ENCODE measurements at places on chromosomes 1 and 21.

DNA sequence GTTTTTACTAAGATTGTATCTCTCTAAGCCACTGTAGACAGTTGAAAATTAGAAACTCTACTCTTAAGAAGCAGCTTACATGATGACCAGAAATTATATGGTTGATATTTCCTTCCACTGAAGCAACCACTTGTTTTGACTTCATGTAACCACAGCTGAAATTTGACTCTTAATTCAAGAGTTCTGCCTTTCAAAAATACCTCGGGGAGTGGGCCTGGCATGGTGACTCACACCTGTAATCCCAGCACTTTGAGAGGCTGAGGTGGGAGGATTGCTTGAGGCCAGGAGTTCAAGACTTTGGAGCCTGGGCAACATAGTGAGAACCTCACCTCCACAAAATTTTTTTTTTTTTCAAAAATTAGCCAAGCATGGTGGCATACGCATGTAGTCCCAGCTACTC, 4.3 kb downstream of the AMPD1 start:
- DNase-seq, result no peak

DNA sequence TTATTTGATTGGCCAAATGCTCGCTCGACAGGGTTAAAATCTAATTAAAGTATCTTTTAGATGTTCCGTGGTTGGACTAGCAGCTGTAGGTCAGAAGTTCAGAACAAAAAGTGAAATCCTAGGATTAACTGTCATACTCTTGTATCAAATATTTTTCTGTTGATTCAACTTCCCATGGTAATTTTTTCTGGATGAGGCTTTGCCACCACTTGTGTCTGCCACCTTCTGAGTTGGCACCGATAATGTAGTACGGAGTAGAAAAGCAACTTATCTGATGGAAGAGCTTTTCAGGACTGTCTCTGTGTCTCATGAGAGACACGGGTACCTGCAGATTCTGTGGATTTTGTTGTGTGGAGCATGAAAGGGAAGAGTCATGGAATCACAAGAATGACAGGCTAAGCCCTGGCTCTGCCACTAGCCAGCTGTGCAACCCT, 44.6 kb upstream of the CNN3 start:
- DNase-seq, result no peak

GRCh38 chr1:8506456-8506855, 188.5 kb downstream of the SLC45A1 start:
- no peak for DNase-seq

DNA sequence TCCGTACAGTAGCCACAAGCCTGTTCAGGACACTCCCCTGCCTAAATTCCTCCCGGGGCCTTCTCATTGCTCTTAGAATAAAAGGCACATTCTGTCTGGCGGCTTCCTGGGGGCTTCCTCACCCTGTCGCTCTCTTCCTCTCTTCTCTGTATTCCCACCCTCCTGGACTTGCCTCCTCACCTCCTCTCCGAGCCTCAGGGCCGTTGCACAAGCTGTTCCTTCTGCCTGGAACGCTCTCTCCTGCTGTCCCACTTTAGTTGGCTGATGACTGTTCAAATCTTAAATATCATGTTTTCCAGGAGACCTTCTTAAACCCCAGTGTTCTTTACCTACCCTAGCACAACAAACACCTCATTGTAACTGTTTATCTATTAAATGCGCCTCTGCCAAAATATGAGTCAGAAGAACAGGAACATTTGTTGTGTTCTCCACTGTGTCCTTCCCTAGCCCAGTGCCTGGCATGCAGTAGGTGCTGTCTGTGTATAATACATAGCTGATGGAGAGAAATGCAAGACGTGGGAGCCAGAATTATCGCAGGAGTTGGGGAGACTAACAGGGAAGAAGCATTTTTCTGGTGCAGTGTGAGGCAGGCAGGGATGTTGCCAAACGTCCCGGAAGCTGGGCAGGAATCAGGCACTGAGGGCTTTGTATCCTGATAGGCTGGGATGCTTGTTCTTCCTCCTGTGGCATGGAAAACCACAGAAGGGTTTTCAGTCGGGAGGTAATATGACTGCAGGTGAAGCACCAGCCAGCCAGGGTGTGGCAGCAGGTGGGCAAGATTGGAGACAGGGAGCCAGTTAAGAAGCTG, 24.1 kb upstream of the THRAP3 start:
- DNase-seq, result no peak

GRCh38 chr1:165352442-165353293, 3.8 kb downstream of the LMX1A start:
- DNase-seq, result no peak

DNA sequence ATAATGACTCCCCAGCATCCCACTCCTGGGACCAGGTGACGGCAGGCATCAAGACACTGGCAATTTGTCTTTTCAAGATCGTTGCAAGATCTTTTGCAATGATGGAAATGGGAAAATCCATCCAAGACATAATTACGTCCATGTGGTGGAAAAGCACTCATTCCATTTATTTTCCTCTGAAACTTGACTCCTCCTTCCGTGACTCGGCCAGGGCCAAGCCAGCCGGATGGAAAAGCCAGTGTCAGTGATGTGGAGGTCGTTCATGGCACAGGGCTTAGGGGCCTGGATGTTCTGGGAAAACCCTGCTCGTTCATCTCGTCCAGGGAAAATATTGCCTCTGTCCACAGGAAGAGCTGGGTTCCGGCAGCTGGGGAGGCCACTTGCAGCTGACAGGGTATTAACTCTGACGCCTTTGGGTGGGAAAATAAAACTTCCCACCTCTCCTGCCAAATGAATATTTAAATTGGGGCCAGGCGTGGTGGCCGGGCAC, 46.2 kb downstream of the C1orf198 start:
- no peak for DNase-seq

DNA sequence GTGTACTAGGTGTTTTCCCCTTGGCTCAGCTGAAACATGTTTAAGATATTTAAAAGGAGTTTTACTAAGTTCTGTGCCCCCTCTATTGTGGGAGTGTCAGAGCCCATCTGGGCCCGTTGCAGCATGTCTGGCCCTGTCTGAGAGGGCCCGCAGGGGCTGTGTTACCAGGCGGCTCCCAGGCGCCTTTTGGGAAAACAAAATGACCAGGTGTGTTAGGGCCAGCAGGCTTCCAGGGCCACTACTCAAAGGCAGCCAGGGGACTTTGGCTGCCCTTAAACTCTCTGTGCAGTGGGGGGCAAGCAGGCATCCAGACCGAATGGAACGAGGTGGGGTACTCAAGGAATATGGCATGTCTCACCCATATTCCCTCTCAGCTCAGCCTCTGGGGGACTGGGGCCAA, 111.7 kb downstream of the KCNN3 start:
- no peak for DNase-seq

- DNase-seq, result no peak
These were observed 9.2 kb upstream of the PTGS2 start for GRCh38 chr1:186689376-186689775.

- DNase-seq, result no peak
These were observed 1.3 kb downstream of the PIK3R3 start for GRCh38 chr1:46131093-46131492.

DNA sequence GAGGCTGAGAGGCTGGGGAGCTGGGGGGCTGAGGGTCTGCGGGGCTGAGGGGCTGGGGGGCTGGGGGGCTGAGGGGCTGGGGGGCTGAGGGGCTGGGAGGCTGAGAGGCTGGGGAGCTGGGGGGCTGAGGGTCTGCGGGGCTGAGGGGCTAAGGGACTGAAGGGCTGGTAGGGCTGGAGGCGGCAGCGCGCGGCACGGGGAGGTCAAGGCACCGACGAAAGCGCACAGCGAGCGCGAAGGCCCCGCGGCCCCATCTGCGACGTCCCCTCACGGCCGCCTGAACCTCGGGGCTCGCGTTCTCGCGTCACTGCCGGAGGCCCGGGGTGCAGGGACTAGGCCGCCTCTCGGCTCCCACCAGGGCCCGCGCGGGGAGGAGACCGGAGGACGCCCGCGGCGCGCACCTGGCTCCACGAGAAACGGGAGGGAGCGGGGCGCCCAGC, 356 bp downstream of the INTS11 start:
- DNase-seq, result no peak

DNA sequence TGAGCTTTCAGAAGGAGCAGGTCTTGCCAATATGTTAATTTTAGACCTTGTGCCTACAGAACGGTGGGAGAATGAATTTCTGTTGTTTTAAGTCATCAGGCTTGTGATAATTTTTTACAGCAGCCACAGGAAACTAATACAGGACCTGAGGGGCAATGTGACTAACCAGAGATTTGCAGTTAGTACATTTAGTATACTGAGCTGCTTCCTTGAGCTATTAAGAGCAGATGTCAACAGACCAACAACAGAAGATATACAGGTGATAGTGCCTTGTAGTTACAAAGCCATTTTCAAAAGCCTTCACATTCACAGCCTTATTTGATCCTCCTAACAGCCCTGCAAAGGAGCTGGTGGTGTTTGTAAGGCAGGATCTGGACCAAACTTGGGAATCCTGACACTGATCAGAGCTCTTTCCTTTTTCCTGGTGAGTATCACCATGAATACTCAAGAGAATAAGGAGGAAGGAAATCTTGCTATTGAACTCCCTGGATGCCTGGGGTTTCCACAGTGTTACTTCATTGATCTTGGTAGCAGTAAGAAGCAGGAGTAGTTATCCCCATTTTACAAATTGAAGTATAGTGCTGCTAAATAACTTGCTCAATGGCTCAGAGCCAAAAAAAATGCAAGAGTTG, 4.7 kb upstream of the SLAMF1 start:
- no peak for DNase-seq

DNA sequence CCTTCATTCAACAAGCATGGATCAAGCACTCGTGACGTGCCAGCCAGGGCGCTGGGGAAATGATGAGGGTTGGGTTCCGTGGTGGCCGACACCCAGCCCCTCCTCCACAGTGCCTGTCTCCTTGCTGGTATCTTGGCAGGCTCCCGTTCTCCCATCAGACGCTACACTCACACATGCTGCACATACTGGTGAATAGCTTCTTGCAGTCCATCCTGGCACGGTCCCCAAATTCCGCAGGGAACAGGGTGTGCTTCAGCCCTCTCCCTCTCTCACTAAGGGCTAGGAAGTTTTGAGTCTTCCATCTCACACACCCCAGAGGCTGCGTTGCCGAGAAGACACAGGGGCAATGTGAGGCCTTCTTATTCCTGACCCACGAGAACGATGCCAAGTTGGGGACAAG, 10.1 kb upstream of the MEF2D start:
- peak; percentile 67 for DNase-seq

DNA sequence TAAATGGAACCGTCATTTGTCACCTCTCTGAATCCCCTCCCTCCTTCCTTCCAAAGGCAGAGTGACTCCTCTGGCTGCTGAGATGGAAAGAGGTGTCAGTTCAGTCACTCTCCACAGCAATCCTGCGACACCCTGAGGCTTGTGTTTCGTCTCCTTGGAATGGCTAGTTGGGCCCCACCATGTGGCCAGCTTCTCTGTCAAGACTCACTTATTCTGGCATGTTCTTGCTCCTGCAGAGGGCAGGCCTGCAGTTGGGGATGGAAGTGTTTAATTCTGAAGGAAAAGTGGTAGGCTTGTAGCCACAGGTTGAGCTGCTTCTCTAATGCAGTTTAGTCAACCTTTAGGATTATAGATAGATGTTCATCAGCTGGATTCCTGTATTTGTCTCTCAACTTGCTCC, 149.6 kb downstream of the LMO4 start:
- no peak for DNase-seq

DNA sequence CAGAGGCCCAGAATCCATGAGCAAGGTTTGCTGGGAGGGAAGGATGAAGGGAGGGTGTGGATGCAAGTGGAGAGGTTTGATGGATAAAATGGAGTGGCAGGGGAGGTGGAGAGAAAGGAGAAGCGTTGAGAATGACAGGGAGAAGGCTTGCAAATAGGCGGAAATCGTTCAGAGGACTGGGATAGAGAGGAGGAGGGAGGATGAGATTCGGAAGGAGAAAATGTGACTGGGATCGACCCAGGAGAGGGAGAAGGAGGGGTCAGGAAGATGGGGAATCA, 376 bp downstream of the AVPR1B start:
- DNase-seq, result no peak

DNA sequence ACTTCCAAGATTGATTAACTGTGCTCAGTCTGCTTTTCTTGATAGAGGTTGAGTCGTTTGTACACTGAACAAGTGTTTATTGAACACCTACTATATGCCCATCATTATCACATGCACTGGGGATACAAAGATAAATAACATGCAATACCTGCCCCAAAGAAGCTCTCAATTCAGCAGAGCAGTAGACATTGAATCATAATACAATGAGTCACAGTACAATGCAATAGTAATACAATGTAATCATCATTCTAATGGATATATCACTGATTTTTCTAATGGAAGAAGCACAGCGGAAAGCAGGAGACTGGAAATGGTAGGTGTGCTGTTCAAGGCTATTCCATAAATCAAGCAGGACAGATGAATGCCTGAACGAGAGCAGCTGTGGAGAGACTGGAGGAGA, 3.7 kb upstream of the SEC16B start:
- no peak for DNase-seq

GRCh38 chr1:165759095-165759494, 9.6 kb downstream of the TMCO1 start:
- DNase-seq, result no peak

DNA sequence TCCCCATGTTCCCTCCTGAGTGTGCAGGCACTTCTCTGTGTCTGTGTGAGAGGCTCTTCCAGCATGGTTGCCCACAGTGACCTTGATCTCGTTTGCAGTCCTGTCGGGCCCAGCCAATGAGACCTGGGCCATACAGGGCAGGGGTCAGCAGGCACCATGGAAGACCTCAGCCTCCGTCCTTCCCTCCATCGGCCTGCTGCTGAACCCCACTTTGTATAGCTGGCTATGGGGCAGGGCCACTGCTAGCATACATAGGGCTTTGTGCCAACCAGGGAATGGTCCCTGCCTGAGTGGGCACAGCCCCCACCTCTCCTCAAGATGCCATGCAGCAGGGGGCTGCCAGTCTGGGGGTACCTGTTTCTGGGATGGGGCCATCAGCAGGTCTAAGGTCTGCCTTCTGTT, 3.8 kb downstream of the C1orf35 start:
- DNase-seq, result no peak

DNA sequence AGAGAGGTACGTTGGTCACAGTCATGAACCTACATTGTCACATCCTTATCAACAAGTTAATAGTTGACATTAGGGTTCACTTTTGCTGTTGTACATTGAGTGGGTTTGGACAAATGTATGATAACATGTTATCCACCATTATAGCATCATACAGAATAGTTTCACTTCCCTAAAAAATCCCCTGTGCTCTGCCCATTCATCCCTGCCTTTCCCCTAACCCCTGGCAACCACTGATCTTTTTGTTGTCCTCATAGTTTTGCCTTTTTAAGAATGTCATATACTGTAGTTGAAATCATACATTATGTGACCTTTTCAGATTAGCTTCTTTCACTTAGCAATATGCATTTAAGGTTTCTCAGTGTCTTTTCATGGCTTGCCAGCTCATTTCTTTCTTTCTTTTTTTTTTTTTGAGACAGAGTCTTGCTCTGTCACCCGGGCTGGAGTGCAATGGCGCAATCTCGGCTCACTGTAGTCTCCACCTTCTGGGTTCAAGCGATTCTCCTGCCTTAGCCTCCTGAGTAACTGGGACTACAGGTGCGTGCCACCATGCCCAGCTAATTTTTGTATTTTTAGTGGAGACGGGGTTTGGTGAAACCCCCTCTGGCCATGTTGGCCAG, 50.6 kb downstream of the UCK2 start:
- no peak for DNase-seq

- DNase-seq, result no peak
These were observed 7.2 kb upstream of the WARS2 start for GRCh38 chr1:119147661-119148090.

All from left lung (tissue), 14 donors.